ENCODE measurements at places on chromosomes 2 and 18.

DNA sequence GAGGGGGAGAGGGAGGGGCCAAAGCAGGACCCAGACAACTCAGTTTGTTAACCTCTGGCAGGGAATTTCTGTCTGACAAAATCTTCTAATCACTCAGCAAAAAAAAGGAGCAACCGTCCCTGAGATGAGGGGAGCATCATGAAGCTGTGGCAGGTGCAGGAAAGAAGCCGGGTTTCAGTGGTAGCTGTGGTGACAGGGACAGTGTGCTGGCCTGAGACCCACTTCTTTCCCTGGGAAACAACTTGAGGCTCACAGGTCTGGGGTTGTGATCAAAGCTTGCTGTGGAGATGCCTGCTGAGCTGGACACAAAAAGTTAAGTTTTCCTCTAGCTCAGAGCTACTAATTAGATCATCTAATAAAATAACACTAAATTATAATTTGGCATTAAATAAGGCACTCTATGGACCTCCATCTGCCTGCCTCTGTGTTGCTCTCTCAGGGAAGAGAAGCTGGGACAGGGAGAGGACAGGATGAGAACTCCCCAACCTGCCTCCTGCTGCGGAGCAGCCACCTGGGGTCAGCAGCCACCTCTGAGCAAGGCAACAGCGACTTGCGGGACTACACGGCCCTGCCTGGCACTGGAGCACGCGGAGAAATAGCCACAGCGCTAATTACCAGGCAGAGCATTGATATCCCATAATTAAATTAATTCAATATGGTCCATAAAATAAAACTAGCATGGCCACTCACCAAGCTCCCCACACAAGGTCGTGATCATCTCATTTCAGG is 104.6 kb upstream of the TEX51 start:
- no peak for DNase-seq

- no peak for DNase-seq
These were observed 184.1 kb downstream of the ACKR3 start for GRCh38 chr2:236753606-236754270.

DNA sequence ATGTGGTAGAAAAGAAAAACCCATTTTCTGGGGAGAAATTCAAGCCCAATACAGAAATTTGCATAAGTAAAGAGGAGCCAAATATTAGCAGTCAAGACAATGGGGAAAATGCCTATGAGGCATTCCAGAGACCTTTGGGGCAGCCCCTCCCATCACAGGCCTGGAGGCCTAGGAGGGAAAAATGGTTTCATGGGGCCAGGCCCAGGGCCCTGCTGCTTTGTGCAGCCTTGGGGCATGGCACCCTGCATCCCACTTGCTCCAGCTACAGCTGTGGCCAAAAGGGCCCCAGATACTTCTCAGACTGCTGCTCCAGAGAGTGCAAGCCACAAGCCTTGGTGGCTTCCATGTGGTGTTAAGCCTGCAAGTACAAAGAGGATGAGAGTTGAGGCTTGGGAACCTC is 51.3 kb upstream of the CYP1B1 start:
- no peak for DNase-seq

GRCh38 chr18:71223486-71223885 is 934.6 kb downstream of the SOCS6 start:
- no peak for DNase-seq

Measured in stimulated activated CD8-positive, alpha-beta memory T cell treated with anti-CD3 and anti-CD28 coated beads, Interleukin-15, amount 100 ng/mL, for 48 hours (primary cell).